CD4-positive, alpha-beta T cell (primary cell): ENCODE measurements at places on chromosomes 5 and 9. TPM values are rescaled to one million over a fixed set of nuclear protein-coding genes. Genes with fewer than 3 reads are reported as not detected.

The IFNB1 gene
- total RNA-seq, result not detected

DNA sequence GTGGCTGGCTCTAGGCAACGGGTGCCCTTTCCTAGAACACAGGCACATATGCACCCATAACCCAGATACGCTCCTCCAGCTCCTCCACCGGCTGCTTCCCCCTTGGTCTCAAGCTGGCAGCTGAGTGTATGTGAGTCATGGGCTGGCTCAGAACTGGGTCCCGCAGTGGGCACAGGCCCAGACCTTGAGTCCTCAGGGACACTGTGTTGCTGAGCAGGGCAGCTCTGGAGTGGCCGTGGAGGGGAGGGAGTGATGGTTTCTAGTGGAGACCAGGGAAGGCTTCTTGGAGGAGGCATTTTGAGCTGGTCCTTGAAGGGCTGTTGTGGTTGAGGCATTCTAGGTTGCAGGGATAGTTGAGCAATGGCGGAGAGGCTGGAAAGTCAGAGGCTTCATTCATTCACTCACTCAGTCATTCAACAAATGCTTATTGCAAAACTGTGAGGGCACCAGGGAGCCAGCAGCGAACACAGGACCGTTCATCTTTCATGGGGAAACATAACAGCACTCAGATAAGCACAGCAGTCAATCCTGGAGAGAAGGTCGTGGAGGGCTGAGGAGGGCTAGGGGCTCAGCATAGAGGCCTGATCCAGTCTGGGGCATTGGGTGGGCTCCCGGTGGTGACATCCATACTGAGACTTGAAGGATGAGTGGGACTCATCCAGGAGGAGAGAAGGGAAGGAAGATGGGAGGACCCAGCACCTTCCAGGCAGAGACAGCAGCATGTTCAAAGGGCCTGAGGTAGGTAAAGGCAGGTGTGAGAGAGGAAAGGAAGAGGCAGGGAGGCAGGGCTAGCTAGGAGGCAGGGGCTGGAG is 2.4 kb downstream of the BBLN start:
- no peak for DNase-seq

DNA sequence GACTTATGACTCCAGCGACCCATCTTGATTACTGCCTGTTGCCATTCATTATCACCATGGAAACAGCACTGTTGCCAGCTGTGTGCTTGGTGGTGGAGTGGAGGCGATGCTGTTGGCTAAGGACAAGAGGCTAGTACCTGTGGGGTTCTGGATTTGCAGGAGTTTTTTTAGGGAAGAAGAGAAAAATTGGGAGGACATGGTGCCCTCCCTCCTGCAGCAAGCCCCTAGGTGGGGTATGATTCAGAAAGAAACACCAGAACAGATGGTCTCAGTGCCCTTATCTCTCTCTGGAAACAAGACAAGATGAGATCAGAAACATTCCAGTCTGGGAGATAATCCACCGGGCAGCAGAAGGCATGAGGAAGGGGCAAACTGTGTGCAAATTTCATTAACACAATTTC is 87.8 kb upstream of the TLR4 start:
- no peak for DNase-seq

DNA sequence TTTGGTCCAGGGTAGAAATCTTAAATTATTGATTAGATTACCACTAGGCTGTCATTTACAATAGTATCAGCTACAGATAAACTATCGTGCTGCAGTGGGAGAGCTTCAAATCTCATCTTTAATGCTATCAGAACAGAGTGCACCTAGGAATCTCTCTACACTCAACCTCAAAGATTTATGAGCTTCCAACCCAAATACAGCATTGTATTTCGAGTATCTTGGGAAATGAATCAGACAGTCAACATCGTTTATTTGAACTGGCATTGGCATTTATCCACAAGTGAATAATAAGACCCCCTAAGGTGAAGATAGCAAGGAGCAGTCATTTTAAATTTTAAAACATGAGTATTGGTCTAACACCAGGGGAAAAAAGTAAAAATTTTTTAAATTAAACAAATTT is 1203.2 kb downstream of the CDH12 start:
- DNase-seq, result no peak

GRCh38 chr9:137115394-137116026 is 977 bp upstream of the DPP7 start:
- DNase-seq, result no peak

DNA sequence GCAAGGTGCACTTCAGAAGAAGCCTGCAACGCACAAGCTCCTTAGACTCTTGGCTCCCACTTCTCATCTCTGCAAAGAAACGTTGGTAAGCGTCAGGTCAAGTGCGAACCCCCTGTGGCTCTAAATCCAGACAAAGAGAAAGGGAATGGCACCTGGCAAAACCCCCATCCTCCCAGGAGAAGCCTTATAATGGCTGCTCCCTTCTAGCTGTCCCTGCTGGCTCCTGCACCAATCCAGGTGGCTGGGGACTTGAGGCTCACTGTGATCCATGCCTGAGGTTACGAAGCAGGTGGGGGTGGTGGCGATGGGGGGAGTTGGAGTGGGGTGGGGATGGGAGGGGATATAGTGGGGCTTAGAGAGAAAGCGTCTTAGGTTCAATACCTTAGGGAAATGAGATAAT is 272.8 kb downstream of the DENND1A start:
- no peak for DNase-seq
